ENCODE measurements at places on chromosomes 5 and 9.

DNA sequence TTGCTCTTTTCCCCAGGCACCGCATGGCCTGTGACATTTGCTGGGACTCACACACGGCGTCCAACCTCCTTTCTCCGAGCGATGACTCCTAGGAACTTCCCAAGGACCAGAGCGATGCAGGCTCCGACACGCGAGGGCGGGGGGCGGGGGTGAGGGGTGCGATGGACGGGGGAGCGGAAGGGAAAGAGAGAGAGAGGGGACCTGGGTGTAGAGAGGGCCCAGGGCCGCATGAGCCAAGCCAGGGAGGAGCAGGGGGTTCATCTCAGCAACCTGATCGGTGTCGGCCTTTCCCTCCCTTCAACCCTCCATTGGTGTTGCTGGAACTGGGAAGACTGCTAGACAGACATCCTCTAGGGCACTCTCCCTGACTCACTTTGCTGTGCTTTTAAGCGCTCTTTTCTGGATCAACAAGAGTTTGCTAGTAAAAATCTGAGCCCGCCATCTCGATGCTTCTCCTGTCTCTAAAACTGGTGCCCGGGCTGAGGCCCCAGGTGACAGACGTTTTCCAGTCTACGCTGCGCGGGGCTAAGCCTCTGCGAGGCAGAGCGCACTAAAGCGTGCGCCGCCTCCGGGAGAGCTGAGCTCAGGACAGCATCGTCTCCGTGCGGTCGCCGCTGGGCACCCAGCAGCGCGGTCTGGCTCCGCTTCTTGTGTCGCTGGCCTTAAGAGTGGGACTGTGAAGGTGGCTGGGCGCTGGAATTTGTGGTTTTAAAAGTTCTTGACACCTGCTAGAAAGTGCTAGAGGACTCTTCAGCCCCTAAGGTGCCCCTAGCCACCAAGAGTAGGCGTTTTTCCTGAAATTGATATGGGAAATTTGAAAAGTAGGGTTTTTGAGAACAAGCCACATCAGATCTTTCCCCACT lies 1.0 kb upstream of the TSLP start:
- DNase-seq: peak; percentile 50

- no peak for DNase-seq
These were observed 204.8 kb downstream of the TLE4 start for GRCh38 chr9:79776581-79776980.

GRCh38 chr5:16315501-16315900 lies 135.9 kb upstream of the MARCHF11 start:
- DNase-seq: no peak

DNA sequence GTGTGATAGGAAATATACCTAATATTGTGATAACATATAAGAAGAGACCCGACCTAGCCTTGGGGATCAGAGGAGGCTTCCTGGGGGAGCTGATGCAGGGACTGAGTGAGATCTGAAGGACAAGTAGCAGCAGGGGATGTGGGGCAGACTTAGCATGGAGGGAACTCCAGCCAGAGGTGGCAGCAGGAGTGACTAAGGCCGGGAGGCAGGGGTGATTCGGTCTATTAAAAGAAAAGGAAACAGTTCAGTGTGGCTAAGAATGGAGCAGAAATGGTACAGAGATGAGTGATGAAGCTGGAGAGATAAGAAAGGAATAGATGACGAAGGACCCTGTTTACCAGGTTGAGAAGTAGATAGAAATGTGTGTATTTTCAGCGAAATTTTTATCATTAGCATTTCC lies 408.8 kb downstream of the ENC1 start:
- no peak for DNase-seq
